ENCODE measurements at places on chromosomes 4 and X.

GRCh38 chrX:15418707-15419181, 34.5 kb upstream of the VEGFD start:
- DNase-seq, result no peak

DNA sequence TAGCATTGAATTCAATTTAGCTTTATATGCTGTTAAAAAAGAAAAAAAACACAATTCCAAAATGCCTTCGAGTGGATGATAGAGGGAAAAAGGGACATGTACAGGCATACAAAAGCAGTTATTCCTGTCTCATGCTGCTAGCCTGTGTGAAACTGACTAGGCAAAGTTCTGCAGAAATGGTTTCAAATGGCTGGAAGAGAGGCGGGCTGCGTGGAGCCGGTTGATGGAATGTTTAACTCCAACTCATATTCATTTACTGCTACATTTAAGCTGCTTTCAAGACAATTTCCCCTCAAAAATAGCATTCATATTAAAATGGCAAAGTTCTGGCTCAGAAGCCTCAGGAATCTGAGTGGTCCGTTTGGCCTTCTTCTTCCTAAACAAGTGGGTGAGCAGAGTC, 143.8 kb upstream of the PPARGC1A start:
- no peak for DNase-seq

DNA sequence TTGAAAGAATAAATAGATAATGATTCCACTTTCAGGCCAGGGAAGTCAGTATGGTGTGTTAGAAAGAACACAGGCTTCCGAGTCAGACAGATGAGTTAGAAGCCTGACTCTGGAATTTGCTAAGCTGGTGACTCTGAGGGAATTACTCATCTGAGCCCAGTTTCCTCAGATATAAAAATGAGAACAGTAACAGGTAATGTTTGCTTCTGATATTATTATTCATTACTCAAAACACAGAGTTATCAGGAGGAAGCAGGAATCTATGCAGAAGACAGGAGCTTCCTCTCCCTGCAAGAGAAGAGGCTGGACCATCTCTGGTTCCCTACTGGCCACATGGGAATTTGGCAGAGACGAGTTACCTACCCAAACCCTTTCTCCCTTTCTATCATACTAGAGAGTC, 163.1 kb downstream of the EVC2 start:
- no peak for DNase-seq

DNA sequence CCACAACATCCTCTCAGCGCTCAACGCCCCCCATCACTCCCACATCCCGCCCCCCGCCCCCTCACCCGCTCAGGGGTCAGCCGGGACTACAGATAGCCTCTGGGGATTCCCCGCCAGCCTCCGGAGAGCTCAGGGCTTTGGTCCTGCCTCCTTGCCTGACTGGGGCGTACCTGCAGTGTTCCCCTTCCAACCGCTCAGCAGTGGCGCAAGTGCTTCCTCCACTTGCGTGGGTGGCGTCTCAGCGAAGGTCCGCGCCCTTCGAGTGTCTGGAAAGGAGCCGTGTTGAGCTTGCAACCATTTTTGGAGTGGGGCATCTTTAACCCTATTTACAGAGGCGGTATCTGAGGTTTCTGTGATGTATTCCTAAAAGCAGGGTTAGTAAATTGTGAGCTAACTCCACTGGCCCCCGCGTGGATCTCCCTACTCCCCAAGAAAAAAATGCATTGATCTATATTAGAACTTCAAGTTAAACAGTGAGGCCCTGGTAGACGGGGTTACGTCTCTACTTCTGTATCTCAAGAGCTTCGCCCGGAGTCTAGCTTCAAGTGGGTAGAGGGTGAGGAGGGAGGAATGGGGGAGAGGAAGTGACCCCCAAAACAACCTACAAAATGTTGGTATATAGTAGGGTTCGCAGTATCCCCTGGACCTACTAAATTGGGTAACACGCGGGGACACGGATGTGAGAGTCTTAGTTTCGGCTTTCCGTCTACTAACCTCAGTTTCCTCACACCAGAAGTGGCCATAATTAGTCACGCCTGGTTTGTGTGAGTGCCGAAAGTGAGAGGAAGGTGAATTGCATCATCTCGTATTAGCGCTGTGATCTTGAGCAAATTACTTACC, 16.1 kb downstream of the NKX3-2 start:
- no peak for DNase-seq

GRCh38 chr4:17492058-17492741, 19.7 kb downstream of the QDPR start:
- no peak for DNase-seq

- DNase-seq, result no peak
Observed at GRCh38 chr4:53205970-53206369, 159.9 kb downstream of the SCFD2 start.

DNA sequence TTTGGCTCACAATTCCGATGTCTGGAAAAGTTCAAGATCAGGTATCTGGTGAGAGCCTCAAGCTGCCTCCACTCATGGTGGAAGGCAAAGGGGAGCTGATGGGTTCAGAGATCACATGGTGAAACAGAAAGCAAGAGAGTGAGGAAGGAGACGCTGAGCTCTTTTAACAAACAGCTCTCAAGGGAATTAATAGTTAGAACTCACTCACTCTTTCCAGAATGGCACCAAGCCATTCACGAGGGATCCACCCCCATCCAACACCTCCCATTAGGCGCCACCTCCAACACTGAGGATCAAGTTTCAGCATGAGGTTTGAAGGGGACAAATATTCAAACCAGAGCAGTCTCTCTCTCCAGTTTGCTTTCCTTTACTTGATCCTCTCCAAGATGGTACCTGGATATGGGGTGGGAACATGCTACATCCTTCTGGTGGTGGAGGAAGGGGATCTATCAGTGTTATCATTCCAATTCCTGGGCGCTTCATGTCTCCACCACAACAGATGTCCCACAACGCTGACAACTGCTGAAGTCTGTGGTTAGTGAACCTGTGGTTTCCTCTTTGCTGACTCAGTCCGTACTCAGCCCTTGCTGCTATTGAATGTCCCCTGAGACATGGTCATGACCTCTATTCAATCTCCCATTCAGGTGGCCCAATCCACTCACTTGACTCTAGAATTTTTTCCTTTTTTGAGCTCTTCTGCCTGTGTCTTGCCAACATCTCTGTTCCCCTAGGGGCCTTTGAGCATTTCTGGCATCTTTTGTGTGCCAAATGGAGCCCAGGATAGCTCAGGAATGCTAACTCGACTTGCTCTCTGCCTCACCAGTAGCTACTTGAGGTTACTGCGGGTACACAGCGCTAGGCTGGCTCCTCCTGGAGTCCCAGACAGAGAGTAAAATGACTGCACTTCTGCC, 395.2 kb downstream of the MID1IP1 start:
- DNase-seq, result no peak
